ENCODE measurements at places on chromosomes 12 and 14.

DNA sequence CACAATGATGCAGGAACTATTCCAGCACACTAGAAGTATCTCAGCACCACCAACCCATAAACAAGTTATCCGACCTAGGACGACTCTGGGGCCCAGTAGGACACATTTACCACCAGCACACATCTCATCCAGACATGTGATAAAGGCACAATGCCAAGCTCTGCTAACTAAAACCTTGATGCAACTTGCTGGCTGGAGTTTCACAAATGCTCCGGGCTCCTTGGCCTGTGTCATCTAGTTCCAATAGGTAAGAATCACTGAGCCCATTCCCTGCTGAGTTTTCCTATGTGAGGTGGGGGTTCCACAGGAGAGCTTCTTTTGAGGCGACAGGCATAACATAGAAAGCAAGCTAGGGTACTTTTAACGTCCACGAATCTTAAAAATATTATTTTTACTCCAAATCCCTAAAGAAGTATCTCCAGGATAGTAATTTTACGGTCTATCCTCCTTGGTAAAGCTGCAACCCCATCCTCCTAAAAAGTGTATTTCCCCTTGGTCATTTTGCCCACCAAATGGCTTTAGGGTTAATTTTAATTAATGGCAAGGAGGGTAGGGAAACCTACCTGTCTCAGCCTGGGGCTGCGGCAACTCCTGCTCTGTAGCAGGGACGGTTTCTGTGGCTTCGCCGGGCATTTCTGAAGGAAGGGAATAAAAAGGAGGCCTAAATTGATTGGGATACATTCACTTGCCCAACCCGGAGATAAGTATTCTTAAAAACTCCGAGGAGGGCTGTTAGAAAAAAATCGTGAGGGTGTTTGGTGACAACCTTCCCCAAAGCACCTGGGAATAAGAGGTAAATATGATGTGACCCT, 1.0 kb downstream of the NACA start:
- DNase-seq = no peak

GRCh38 chr12:122523846-122524718, 2.7 kb downstream of the RSRC2 start:
- no peak for DNase-seq

GRCh38 chr12:97182769-97183168, 275.7 kb downstream of the NEDD1 start:
- DNase-seq = no peak

- DNase-seq = no peak
Observed at GRCh38 chr14:47917344-47917954, 242.0 kb upstream of the MDGA2 start.

DNA sequence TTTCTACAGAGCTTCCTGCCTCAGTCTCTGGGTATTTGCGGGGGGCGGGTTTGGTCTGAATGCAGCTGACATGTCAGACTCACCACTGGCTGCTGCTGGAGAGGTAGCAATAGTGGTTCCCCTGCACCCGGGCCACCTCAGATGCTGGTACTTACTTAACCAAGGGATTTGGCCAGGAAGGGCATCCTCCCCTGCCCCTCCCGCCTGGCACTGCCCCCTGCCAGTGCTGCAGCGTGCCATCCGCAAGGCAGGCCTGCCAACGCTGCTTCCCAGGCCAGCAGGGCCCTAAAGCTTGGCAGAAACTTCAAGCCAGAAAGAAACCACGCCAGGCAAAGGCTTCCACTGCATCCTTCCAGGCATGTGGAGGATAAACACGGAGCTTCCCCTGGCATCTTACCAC, 22.1 kb downstream of the RAB35 start:
- DNase-seq = no peak

- no peak for DNase-seq
Observed at GRCh38 chr12:91926848-91927247, 218.8 kb downstream of the BTG1 start.

DNA sequence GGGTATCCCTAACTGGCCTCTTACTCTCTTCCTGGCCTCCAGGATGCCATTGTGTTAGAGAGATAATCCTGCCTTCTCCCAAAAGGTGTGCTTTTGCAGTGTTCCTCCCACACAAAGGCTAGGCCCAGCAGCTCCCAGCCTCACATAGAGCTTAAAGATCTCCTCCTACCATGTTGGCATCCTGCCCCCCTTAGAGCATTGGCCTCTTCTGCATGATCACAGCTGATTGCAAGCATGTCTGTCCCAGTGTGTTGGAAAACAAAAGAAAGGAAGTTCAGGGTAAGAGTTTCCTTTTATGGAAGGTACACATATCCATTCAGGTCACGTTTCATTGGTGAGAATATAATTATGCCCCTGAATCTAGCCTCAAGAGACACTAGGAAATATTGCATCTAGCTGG, 405.4 kb downstream of the TMTC2 start:
- no peak for DNase-seq

- DNase-seq = no peak
Observed at GRCh38 chr12:52655720-52656124, 3.7 kb upstream of the KRT2 start.

DNA sequence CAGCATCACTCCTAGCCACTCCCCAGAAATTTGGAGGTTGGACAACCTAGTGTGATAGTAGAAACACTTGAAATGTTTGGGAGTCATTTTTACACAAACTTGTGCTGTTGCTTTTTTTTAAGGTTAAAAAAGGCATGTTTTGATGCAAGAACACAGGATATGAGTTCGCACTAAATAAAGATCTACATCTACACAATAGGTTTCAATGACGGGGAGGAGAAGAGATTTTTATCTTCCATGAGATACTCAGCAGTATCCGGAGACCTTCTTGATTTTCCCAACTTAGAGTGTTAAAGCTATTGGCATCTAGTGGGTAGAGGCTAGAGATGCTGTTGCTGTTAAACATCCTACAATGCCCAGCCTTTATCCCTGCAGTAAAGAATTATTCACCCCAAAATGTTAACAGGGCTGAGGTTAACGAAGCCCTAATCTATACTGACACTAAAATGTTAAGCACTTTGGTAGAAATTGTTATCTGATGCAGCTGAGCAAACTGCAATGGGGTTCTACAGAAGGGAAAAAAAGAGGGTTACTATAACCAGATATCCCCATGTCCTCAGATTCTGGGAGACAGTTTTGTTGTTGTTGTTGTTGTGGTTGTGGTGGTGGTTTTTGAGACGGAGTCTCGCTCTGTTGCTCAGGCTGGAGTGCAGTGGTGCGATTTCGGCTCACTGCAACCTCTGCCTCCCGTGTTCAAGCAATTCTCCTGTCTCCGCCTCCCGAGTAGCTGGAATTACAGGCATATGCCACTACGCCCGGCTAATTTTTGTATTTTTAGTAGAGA, 14.0 kb upstream of the PCNX1 start:
- no peak for DNase-seq

DNA sequence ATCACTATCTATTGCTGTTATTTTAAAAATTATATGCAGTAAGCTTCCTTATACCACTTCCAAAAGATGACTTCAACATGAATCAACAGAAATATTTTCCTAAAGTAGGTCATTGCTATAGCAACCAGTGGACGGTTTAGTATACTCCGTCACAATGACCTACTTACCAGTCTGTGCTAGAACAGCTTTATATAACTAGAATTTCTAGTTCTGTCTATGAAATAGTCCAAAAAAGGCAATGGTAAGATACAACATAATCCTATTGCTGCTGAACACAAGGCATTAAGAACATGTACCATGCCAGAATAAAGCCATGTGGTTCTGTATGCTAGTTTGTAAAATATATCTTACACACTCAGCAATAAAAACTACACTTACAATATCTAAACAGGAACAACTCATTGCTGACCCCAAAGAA, 40.7 kb upstream of the MTERF2 start:
- no peak for DNase-seq

Data from activated naive CD4-positive, alpha-beta T cell treated with anti-CD3 and anti-CD28 coated beads, Interleukin-2, amount 10 ng/mL, durations not matched to agents 7 days and 5 days (primary cell).